ENCODE measurements at places on chromosomes 1 and 21.
A peak's percentile ranks its signal among the peaks of the same experiment; 100 is the strongest.

DNA sequence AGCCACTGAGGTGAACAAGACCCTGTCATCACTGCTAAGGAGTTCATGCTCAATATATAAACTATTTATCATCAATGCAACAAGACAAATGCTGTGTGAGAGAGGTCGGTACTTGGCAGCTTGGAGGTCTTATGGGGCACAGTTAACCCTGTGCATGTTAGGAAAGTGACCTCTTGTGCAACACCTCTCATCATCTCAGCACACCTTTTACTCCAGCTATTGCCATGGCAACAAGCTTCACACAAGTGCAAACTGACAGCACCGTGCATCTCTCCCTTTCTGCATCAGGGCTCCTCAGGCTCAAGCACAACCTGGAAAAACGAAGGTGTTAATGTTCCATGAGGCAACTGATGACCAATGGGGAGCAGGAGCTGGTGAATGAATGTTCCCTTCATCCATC is 14.7 kb upstream of the MYSM1 start:
- no peak for DNase-seq

GRCh38 chr1:67441739-67442281 is 11.6 kb upstream of the SERBP1 start:
- no peak for DNase-seq

DNA sequence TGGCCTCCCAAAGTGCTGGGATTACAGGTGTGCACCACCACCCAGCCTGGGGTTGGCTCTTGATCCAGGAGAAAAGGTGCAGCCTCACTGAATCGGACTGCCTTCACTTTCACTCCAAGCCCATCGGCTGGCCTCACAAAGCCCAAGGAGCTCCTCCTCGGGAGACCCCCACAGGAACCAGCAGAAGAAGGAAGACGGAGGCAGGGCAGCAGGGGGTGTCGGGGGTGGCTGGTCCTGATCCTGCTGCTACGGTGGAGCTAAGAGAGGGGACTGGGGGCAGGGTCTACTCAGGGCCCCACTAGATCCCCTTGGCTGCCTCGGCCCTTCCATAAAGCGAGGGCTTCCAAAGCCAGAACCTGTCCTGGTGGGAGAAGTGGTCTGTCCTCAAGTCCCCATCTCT is 93.9 kb downstream of the STUM start:
- no peak for DNase-seq

GRCh38 chr1:24120965-24121364 is 9.0 kb upstream of the MYOM3 start:
- no peak for DNase-seq

DNA sequence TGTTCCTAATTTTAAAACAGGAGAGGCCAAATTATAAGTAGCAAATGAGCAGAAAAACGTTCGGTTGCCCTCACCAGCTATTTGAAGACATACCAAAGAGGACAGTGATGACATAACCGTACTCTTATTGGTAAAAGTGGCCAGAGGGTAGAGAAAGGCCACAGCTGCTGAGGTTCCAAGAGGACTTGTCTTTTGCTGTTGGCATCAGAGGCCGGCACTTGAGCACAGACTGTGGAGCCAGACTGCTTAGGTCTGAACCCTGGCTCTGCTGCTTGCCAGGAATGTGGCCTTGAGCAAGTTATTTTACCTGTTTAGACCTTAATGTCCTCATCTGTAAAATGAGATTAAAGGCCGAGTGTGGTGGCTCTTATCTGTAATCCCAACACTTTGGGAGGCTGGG is 14.9 kb downstream of the ETV3L start:
- no peak for DNase-seq

GRCh38 chr1:119453021-119453420 is 38.1 kb downstream of the HSD3B2 start:
- peak; percentile 7 for DNase-seq

DNA sequence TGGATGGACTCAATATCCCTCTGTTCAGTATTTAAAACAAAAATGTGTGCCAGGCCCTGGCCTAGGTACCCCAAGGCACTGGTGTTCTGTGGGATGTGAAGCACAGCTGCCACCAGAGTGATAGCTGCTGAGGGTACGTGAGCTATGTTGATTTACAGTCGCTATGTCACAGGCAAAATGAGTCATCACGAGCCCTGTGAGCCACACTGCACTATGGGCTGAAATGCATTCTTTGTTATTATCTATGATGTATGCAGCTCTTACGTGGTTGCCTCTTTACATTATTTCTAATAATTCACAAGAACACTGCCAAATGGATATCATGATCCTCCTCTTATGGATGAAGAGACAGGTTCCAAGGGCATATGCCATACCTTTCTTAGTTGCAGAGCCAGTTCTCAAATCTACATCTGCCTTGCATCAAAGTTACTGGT is 2.1 kb downstream of the TEX38 start:
- DNase-seq: peak; percentile 22

DNA sequence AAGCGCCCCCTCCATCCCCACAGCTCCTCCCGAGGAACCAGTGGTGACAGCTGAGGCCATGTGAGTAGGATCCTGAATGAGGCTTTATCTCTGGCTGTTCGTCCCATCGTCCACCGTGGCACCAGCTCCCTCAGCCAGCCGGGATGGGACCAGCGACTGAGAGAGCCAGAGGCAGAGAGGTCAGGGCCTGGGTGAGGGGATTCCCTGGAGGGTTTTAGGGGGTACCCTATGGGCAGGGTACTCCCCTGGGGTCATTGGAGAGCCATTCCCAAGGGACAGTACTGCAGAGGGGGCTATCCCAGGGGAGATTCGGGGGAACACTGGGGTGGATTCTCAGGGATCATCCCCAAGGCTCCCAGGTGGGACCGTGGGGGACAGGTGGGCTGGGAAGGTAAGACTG is 2.4 kb downstream of the TMEM125 start:
- DNase-seq: no peak

- no peak for DNase-seq
Measured at GRCh38 chr1:150420560-150421265, 56.8 kb downstream of the RPRD2 start.

DNA sequence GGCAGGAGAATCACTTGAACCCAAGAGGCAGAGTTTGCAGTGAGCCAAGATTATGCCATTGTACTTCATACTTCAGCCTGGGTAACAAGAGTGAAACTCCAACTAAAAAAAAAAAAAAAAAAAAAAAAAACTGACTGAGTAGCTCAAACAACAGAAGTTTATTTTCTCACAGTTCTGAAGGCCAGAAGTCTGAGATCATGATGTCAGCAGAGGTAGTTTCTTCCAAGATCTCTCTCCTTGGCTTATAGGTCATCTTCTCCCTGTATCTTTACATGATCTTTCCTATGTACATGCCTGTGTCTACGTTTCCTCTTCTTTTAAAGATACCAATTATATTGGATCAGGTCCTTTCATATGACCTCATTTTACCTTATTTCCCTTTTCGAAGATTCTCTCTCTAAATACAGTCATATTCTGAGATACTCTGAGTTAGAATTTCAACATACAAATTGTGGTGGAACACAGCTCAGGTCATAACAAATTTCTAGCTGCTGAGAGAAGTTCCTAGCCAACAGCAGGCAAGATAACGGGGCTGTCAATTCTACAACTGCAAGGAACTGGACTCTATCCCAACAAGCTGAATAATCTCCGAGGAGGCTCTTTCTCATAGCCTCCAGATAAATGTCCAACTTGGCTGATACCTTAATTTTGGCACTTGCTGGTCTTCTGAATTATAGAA is 187.7 kb upstream of the ADAMTS5 start:
- no peak for DNase-seq

DNA sequence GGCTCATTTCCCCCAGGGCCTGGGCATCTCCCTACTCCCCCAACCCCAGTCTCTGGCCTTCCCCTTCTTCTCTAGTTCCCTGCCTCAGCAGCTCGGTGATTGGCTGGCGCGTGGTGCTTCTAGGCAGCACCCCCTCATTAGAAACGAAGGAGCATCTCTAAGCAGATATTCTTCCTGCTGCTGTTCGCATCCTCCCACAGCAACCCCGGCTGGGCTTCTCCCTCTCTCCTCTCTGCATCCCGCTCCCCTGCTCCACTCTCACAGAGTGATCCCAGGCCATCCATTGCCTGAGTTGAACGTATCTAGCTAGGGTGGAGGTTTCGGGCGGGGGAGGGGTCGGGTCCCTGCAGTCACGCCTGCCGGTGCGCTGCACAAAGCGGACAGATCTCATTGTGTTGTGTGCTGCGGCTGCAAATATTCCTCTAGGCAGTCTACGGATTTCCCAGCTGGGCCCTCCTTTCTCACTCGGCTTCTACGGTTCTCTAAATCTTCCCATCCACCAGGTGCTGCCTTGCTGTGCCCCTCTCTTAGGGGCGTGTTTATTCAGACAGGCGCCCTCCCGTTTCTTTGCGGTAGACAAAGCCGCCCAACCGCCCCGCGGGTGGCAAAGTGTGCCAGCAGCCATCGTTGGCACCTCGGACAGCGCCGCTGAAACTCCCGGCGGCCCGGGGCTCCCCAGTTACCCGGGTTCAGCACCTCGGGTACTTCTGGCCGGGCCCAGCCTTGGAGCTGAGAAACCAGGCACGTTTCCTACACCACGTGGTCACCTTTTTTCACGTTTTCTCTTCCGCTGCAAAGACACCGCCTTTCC is 2.2 kb downstream of the CACNA1E start:
- peak; percentile 12 for DNase-seq

GRCh38 chr1:77388661-77389060 is 106.8 kb downstream of the AK5 start:
- no peak for DNase-seq

DNA sequence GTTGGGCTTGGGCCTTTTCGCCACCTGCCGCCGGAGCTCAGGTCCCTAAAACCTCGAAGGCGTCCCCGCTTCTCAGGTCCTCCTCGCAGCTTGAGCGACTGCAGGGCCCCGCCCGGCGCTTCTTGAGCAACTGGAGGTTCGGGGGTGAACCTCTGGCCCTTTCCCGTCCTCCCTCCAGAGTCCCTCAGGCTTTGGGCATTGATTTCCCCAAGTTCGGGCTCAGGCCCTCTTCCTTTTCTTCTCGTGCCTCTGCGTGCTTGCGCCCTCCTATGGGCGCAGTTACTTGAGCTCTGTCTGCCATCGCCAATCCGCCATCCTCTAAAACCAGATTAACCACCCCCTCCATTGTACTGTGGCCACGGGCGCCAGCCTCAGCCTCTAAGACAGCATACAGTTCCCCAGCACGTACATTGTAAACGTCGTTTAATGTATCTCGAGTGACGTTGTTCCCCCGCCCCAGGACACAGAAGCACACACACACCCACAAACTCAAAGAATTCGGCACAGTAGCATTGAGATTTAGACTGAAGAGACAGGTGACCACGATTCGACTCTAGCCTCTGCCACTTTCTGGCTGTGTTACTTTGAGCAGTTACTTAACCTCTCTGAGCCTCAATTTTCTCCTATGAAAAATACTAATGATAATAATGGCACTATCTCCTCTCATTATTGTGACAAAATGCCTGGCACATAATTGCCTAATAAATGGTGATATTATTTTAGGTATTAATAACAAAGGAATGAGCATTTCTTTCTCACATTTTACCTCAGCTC is 22.6 kb downstream of the BTG2 start:
- DNase-seq: peak; percentile 63

GRCh38 chr1:162886705-162887104 is 25.7 kb upstream of the CCDC190 start:
- DNase-seq: no peak

DNA sequence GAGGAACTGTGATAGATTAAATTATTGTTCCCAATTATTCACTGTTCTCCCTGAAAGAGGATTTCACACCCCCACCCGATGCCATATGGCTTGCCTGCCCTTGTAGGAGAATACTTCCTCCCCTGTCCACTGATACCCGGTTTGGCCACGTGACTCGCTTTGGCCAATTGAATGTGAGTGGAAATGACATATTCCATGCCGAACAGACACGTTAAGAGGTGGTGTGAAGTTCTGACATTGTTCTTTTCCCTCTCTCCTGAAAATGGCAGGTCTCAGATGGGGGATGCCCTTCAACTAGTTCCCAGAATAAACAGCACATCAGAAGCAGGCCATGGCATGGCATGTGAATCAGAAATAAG is 5.3 kb downstream of the STUM start:
- DNase-seq: no peak

- DNase-seq: no peak
Measured at GRCh38 chr1:174448974-174449373, 1.2 kb downstream of the GPR52 start.

GRCh38 chr1:21586846-21587601 is 77.8 kb downstream of the ALPL start:
- no peak for DNase-seq

- no peak for DNase-seq
Measured at GRCh38 chr1:115671176-115671934, 29.6 kb downstream of the VANGL1 start.

DNA sequence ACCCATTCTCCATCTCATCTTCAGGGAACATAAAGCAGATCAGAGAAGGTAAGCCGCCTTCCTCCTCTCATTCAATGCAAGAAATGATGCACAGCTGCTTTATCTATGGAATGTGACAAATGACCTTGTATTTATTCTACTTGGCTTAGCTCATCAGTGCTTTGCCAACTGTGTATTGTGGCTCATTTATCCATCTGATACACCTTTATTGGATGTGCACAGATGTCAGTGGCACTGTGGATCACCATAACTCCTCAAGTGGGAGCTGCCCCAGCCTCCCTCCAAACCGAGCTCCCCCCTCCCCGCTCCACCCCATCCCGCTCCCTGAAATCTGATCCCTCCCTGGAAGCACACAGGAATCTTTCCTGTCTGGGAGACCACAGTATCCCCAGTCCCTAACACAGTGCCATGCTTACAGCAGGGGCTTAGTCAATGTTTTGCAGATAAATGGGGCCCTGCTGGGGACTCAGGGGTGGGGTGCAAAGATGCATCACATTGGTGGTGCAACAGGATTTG is 156.0 kb upstream of the RAB4A start:
- DNase-seq: no peak

- DNase-seq: no peak
Measured at GRCh38 chr1:241569848-241570247, 37.7 kb downstream of the KMO start.

DNA sequence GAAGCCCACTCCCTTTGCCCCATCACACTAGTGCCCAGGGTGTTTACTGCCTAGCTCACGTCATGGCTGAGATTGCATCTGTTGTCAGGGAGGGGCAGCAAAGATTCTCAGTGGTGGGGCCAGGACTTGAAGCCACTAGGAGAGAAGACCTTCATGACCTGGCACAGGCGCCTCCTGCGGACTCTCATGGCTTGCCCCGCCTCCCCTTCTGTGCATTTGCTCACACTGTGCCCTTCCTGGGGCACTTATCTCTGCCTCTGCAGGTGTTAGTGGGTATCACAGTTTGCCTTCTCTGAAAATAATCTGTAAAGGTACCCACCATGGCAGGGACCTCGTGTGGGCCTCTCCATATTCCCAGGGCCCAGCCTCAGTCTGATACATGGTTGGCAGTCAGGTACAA is 20.1 kb downstream of the PTPRU start:
- no peak for DNase-seq

GRCh38 chr1:222750651-222751050 is 13.6 kb downstream of the FAM177B start:
- DNase-seq: no peak

DNA sequence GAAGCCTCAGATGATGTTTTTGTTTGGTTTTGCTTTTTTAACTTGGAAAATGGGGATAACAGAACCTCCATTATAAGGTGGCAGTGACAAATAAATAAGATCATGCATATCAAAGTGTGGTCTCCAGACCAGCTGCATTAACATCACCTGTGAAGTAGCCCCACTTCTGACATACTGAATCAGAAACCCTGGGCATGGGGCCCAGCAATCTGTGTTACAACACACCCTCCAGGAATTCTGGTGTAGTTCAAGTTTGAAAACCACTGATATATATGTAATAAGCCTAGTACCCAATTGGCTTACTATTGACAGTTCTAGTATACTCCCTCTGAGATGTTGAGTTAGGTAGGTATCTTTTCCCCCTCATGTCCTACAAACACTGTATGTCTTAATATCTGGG is 24.1 kb upstream of the RNF19B start:
- DNase-seq: no peak

GRCh38 chr1:158333405-158334155 is 2.2 kb upstream of the CD1B start:
- no peak for DNase-seq
